Bronchus fibroblast of lung (primary cell): ENCODE measurements at places on chromosomes 4 and X. TPM values are rescaled to one million over a fixed set of nuclear protein-coding genes. Genes with fewer than 3 reads are reported as not detected.

CT83 gene
- not detected in 2 replicates for total RNA-seq

ARHGEF38 gene
- total RNA-seq = not detected in 2 replicates

MAD2L1 gene
- total RNA-seq = 23.5 and 27.2 TPM in 2 replicates

KLHL13 gene
- 3.2 and 4.8 TPM in 2 replicates for total RNA-seq

MAGEA12 gene
- not detected in 2 replicates for total RNA-seq

DUSP21 gene
- not detected in 2 replicates for total RNA-seq

NPNT gene
- not detected in 2 replicates for total RNA-seq

ATP11C gene
- 16.2 and 19.3 TPM in 2 replicates for total RNA-seq

AR gene
- total RNA-seq = 2.0 and 2.7 TPM in 2 replicates

ANAPC10 gene
- 19.5 and 23.8 TPM in 2 replicates for total RNA-seq

POU3F4 gene
- not detected in 2 replicates for total RNA-seq

NDP gene
- 0.74 and 1.5 TPM in 2 replicates for total RNA-seq

FAM241A gene
- 0.89 and 1.0 TPM in 2 replicates for total RNA-seq

DAPP1 gene
- total RNA-seq = not detected in 2 replicates

ANXA3 gene
- 10.1 and 15.3 TPM in 2 replicates for total RNA-seq

DMD gene
- 1.7 and 1.8 TPM in 2 replicates for total RNA-seq

TAB3 gene
- total RNA-seq = 5.6 and 8.7 TPM in 2 replicates

EDA gene
- 0.30 and 0.34 TPM in 2 replicates for total RNA-seq

FGF16 gene
- total RNA-seq = 0.15 TPM in 1 of 2 replicates, not detected in the other

CT45A3 gene
- total RNA-seq = not detected in 2 replicates

HDAC6 gene
- total RNA-seq = 42.8 and 51.6 TPM in 2 replicates

ADRA2C gene
- total RNA-seq = 0.17 TPM in 1 of 2 replicates, not detected in the other

PNMA3 gene
- total RNA-seq = not detected in 2 replicates

CBLL2 gene
- total RNA-seq = not detected in 2 replicates

NOX1 gene
- total RNA-seq = not detected in 2 replicates

F9 gene
- total RNA-seq = not detected in 2 replicates

CCSER1 gene
- not detected in 2 replicates for total RNA-seq

ZNF732 gene
- total RNA-seq = 1.0 and 1.2 TPM in 2 replicates

TCP11X2 gene
- not detected in 2 replicates for total RNA-seq

MAB21L2 gene
- 0.15 and 0.67 TPM in 2 replicates for total RNA-seq

AFP gene
- total RNA-seq = 1.9 and 2.5 TPM in 2 replicates

SUV39H1 gene
- 21.7 and 23.6 TPM in 2 replicates for total RNA-seq

DUSP9 gene
- 0.34 and 0.45 TPM in 2 replicates for total RNA-seq

MAGEA4 gene
- not detected in 2 replicates for total RNA-seq

TDO2 gene
- total RNA-seq = 1.0 and 2.0 TPM in 2 replicates

PTPN13 gene
- 14.7 and 15.5 TPM in 2 replicates for total RNA-seq

DCAF8L2 gene
- not detected in 2 replicates for total RNA-seq

ARHGEF6 gene
- 5.4 TPM in 2 replicates for total RNA-seq

SLC25A4 gene
- total RNA-seq = 9.6 and 12.0 TPM in 2 replicates

APEX2 gene
- total RNA-seq = 15.5 and 15.8 TPM in 2 replicates

TIMP1 gene
- 388 and 474 TPM in 2 replicates for total RNA-seq

GPR173 gene
- total RNA-seq = 3.7 and 4.0 TPM in 2 replicates

S100G gene
- total RNA-seq = not detected in 2 replicates

MAGED4 gene
- 81.3 and 103 TPM in 2 replicates for total RNA-seq
